Liver (tissue), 10 donors: ENCODE measurements at places on chromosomes 7 and 10.

DNA sequence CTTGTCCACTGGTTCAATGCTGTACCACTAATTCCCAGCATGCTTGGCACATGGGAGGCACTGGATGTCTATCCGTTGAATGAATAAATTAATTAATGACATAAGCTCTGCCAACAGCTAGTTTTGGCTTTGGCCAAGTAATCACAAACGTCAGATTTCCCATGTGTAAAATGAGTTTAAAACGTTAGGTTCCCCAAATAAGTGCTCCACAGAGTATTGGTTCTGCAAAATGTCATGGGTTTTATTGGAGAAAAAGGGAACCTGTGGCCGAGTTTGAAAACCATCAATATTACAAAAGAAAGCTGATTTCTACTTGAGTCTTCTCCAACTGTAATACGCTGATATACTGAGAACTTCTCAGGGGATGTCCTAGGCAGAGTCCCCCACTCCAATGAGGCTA lies 23.2 kb downstream of the ELMO1 start:
- H3K27ac ChIP-seq: no peak overlapping the region
- DNase-seq: no peak
- H3K36me3 ChIP-seq: no peaks in the 10 kb centered on the region
- H3K4me3 ChIP-seq: no peak overlapping the region

DNA sequence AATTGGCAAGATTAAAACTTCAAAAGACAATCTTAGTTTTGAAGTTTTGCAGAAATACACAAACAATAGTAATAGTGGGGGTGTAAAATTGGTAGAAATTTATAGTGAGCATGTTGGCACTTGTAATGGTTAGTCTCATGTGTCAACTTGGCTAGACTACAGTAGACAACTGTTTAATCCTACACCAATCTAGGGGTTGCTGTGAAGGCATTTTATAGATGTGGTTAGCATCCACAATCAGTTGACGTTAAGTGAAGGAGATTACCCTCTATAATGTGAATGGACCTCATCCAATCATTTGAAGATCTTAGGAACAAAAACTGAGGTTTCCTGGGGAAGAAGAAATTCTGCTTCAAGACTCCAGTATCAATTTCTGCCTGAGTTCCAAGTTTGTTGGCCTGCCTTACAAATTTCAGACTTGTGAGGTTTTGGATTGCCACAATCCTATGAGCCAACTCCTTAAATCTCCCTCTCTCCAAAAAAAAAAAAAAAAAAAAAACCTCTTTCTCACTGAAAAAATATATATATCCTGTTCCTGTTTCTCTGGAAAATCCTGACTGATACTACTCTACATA lies 531.6 kb upstream of the IGFBP3 start:
- no peaks in the 10 kb centered on the region for H3K4me1 ChIP-seq
- no peaks in the 10 kb centered on the region for H3K36me3 ChIP-seq
- no peak for DNase-seq
- no peak overlapping the region for H3K27ac ChIP-seq
- H3K4me3 ChIP-seq: no peak overlapping the region

- no peaks in the 10 kb centered on the region for H3K36me3 ChIP-seq
- no peaks in the 10 kb centered on the region for H3K27me3 ChIP-seq
- H3K4me3 ChIP-seq: no peak overlapping the region
Observed at GRCh38 chr7:174716-175115, 17.7 kb upstream of the FAM20C start.

DNA sequence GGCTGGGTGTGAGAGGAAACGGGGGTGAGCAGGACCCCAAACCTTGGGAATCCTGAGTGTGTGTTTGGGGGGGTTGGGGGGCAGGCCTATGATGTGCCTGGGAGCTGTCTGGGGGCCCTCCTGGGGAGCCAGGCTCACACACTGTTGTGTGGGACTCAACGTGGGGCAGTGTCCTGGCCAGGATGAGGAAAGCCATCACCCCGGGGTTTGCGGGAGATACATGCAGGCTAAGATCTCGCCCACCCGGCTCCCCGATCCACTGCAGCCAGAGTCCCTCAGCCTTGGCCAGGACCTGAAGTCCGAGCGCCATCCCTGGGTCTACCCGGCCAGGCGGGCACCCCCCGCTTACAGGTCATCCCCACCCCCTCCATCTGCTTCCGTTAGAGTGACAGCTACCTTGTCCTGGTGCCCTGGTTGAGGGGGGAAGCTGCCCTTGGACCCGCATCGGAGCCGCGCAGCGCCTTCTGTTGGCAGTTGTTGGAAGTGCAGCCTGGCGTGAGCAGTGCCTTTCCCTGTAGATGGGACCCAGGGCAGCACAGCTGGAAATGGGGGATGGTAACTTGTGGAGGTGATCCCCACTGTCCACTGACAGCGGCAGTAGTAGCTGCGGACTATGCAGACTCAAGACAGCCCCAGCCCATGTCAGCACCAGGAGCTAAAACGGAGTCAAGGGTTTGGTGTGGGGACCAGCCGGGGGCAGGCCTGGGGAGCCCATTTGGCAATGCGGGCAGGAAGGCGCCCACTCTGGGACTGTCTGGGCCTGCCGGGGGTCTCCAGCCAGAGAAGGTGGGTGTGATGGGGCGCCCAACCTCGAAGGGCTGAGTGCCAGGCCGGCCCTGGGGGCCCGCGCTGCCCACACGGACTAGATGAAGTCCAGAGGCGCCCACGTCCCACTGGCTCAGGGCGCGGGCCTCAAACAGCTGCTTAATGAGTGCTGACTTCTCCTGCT lies 885.6 kb upstream of the ZNF722 start:
- H3K4me3 ChIP-seq: no peak overlapping the region
- no peaks in the 10 kb centered on the region for H3K36me3 ChIP-seq
- H3K27ac ChIP-seq: no peak overlapping the region
- H3K27me3 ChIP-seq: no peaks in the 10 kb centered on the region
- no peak for DNase-seq

- H3K4me1 ChIP-seq: no peaks in the 10 kb centered on the region
- H3K27me3 ChIP-seq: no peaks in the 10 kb centered on the region
- no peak overlapping the region for H3K27ac ChIP-seq
- no peak overlapping the region for H3K4me3 ChIP-seq
- no peaks in the 10 kb centered on the region for H3K36me3 ChIP-seq
Observed at GRCh38 chr7:86123476-86123875, 520.2 kb upstream of the GRM3 start.

- DNase-seq: no peak
- H3K27me3 ChIP-seq: no peaks in the 10 kb centered on the region
- H3K4me1 ChIP-seq: peaks cover 4% of the 10 kb centered on the region
- no peak overlapping the region for H3K4me3 ChIP-seq
Observed at GRCh38 chr10:60382946-60383681, 6.6 kb downstream of the ANK3 start.

DNA sequence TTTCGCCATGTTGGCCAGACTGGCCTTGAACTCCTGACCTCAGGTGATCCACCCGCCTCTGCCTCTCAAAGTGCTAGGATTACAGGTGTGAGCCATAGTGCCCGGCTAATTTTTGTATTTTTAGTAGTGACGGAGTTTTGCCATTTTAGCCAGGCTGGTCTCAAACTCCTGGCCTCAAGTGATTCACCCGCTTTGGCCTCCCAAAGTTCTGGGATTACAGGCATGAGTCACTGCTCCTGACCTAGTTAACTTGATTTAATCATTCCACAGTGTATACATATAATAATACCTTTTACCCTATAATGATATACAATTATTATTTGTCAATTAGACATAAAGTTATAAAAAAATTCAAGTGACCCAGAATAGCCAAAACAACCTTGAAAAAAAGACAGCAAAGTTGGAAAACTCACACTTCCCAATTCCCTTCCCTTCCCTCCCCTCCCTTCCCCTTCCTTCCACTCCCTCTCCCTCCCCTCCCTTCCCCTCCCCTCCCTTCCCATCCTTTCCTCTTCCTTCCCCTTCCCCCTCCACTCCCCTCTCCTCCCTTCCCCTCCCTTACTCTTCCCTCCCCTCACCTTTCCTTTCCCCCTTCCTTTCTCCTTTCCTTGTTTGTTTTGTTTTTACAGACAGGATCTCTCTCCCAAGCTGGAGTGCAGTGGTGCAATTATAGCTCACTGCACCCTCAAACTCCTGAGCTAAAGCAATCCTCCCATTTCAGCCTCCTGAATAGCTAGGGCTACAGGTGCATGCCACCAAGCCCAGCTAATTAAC lies 14.8 kb upstream of the ZMIZ2 start:
- H3K27me3 ChIP-seq: no peaks in the 10 kb centered on the region
- no peaks in the 10 kb centered on the region for H3K4me1 ChIP-seq
- DNase-seq: no peak
- no peak overlapping the region for H3K4me3 ChIP-seq

- H3K27ac ChIP-seq: no peak overlapping the region
- no peak for DNase-seq
- H3K4me3 ChIP-seq: no peak overlapping the region
- H3K4me1 ChIP-seq: peaks cover 12% of the 10 kb centered on the region
- no peaks in the 10 kb centered on the region for H3K36me3 ChIP-seq
Observed at GRCh38 chr10:103776878-103777591, 78.3 kb downstream of the SH3PXD2A start.

GRCh38 chr7:147547252-147547897 lies 1043.2 kb upstream of the C7orf33 start:
- no peaks in the 10 kb centered on the region for H3K27me3 ChIP-seq
- DNase-seq: no peak
- no peaks in the 10 kb centered on the region for H3K4me1 ChIP-seq
- no peaks in the 10 kb centered on the region for H3K36me3 ChIP-seq

GRCh38 chr7:19284596-19285300 lies 139.5 kb upstream of the FERD3L start:
- H3K4me1 ChIP-seq: no peaks in the 10 kb centered on the region
- H3K4me3 ChIP-seq: no peak overlapping the region

- H3K36me3 ChIP-seq: no peaks in the 10 kb centered on the region
- no peaks in the 10 kb centered on the region for H3K27me3 ChIP-seq
- DNase-seq: no peak
- no peak overlapping the region for H3K4me3 ChIP-seq
- no peak overlapping the region for H3K27ac ChIP-seq
- no peaks in the 10 kb centered on the region for H3K4me1 ChIP-seq
Observed at GRCh38 chr10:127015373-127015772, 110.1 kb downstream of the DOCK1 start.

DNA sequence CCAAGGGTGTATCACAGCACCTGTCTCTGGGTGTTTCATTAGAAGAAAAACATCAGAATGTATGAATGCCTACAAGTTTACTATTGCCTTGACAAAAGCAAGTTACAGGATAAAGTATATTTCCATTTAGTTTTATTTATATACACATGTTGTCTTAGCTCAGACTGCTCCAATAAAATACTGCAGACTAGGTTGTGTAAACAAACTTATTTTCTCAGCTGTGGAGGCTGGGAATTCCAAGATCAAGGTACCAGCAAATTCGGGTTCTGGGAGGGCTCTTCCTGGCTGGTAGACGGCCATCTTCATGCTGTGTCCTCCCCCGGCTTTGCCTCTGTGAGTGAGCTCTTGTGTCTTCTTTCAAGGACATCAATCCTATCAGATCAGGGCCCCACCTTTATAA lies 77.1 kb upstream of the UNC5B start:
- H3K36me3 ChIP-seq: no peaks in the 10 kb centered on the region
- H3K4me1 ChIP-seq: no peaks in the 10 kb centered on the region
- DNase-seq: no peak
- H3K4me3 ChIP-seq: no peak overlapping the region
- no peak overlapping the region for H3K27ac ChIP-seq

DNA sequence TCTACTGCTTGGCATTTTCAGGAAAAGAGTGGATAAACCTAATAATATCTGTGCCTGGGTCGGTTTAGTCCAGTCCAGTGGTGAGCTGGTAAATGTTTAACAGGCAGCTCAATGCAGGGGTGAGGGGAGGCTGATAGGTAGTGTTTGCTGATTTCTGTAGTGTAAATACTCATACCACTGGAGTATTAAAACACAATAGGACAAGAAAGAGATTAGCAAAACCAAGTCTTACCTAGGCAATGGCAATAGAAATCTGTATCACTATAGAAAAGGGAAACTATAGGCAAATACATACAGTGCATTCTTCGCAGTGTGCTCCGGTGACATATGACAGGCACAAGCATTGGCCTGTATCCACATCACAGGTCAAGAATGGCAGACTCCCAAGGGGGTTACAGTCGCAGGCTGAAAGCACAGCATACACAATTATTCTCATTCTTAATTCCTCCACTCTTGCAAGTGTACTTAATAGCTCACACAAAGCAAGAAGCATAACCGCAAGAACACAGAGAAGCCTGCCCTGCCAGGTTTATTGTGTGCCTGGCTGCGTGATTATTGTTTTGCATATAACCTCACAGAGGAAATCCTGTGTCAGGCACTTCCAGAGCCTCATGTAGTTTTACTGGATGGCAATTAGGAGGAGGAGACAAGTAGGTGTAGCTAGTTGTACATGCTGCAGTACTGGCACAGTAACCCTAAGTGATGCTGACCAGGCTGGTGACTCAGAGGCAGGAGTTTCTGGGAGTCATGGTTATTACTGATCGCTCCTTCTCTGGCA lies 35.0 kb downstream of the LAMB4 start:
- no peaks in the 10 kb centered on the region for H3K27me3 ChIP-seq
- DNase-seq: peak; percentile 68
- peak overlapping the region; percentile 78 for H3K27ac ChIP-seq
- no peaks in the 10 kb centered on the region for H3K36me3 ChIP-seq

- no peak overlapping the region for H3K27ac ChIP-seq
- no peaks in the 10 kb centered on the region for H3K36me3 ChIP-seq
- no peak overlapping the region for H3K4me3 ChIP-seq
- DNase-seq: no peak
Observed at GRCh38 chr7:6554848-6555247, 3.6 kb upstream of the GRID2IP start.

DNA sequence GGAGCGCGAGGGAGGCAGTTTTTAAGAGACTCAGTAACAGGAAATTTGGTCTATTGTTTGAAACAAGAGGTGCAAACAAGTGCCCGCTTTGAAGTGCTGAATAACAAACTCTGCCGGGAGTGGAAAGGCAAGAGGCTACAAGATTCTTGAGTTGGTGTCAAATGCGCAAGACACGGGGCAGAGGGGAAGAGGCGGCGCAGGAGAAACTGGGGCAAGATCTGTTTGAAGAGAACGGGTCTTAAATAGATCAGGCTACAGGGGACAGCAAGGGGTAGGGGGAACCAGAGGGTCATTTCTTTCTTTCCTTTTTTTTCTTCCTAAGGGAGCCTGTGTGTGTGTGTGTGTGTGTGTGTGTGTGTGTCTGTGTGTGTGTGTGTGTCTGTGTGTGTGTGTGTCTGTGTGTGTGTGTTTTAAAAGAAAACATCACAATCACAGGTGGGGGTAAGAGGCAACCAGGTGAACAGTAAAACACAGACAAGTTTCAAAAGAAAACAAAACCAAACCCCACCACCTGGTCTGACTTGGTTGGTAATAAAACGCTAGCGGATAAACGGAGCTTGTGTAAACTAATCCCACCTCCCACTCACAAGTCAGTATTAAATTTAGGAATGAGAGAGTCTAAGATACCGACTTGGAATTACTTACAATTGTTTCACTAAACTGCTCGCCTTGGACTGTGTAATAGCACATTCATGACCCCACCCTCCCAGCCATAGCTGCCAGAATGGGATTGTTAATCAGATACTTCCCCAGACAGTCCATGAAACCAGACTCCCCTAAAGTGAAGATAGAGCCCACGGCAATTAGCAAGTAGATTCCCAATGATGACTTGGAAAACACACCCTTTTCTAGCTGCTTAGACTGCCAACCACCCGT lies 13.1 kb upstream of the CUX1 start:
- no peaks in the 10 kb centered on the region for H3K4me1 ChIP-seq
- no peak overlapping the region for H3K27ac ChIP-seq
- H3K27me3 ChIP-seq: peaks cover 5% of the 10 kb centered on the region
- no peaks in the 10 kb centered on the region for H3K36me3 ChIP-seq
